ENCODE measurements at places on chromosomes 4 and X. TPM values are rescaled to one million over a fixed set of nuclear protein-coding genes. Genes with fewer than 3 reads are reported as not detected.

FRG2 gene
- not detected for total RNA-seq

DNA sequence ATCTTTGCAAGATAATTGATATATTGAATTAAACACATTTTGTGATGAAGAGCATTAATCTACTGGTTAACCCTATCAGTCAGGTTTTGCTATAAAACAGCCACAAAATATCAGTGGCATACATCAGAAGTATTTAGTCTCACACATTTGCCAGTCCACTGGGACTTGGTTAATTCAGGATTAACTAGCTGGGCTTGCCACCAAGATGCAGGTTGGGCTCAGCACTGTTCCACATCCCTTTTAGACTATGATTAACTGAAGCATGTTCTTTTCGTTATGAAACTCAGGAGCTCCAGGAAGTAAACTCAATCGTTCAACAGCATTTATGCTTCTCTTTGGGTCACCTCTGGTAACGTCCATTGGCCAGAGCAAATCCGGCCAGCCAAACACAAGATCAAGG is 538.1 kb upstream of the HS3ST1 start:
- DNase-seq: no peak

DNA sequence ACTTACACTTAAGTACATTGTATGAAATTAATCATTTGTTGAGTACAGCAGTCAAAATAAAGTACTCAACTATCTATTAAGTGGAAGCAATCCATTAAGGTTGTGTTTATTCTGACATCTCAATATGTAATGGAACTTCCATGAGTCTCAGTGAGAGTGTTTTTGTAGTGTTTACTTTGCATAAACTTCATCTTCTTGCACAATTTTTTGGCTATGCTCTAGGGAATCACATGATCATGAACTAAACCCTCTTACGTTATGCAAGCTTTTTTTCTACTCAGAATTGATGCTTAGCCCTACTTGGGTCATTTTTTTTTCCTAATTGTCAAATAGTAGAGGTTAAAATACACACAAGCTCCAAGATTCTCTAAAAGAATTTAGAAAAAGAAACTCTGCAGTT is 21.1 kb upstream of the PIGA start:
- DNase-seq: no peak

DNA sequence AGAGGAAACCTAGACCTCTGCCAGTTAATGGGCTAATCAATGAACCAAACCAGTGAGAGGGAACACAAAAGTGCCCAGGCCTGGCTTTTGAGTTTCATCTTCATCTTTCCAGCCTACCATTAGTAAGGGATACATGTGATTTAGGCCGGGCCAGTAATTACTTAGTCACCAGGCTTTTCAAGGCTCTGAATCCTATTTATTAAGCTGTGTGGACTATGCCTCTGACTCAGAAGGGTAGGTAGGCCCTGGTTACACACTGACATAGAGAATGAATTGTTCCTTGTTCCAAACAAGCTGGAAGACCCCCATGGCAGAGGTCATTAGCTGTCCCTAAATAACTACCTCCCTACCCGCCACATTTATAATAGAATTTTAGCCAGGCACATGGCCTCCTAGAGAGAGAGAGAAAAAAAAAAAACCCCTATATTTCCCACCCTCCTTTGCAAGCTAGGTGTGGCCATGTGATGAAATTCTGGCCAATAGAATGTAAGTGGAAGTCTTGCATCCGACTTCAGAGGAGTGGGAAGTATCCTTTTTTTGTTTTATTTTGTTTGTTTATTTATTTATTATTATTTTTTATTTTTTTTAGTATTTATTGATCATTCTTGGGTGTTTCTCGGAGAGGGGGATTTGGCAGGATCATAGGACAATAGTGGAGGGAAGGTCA is 112.3 kb upstream of the BCOR start:
- DNase-seq: peak; percentile 37

GRCh38 chr4:53682196-53682595 is 90.9 kb upstream of the LNX1 start:
- DNase-seq: no peak

- DNase-seq: no peak
These were observed 2029.9 kb upstream of the AGA start for GRCh38 chr4:179472164-179472563.

NDST3 gene
- total RNA-seq: 0.74 TPM

DNA sequence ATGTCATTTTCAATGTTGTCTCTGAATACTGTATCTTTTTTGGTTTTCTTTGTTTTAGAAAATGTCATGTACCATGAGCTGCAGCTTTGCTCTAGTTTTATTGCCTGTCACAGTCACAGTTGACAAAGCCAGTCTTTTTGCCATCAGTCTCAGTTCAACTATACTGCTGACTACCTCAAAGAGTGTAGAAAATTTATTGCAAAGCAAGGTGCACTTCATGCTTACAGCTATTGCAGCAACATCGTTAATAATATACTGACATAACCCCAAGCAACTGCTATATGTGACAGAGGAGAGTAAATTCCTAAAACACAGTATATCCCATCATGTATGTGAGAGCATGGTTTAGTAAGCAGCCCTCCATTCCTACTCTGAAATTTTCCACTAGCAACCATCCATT is 2022.3 kb downstream of the ARAP2 start:
- no peak for DNase-seq

DNA sequence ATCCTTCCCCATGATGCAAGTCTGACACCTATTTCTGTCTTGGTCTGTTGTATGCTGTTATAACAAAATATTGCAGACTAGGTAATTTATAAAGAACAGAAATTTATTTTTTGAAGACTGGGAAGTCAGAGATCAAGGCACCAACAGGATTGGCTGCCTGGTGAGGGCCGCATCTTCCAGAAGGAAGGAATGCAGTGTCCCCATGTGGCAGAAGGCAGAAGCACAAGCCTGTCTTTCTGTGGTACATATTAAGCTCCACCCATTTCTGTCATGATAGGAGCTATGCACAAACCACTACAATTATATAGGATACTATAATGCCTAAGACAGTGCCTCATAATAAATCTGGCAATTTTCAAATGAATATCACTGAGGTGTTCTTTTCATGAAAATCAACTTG is 502.3 kb upstream of the DIAPH2 start:
- peak; percentile 32 for DNase-seq

DNA sequence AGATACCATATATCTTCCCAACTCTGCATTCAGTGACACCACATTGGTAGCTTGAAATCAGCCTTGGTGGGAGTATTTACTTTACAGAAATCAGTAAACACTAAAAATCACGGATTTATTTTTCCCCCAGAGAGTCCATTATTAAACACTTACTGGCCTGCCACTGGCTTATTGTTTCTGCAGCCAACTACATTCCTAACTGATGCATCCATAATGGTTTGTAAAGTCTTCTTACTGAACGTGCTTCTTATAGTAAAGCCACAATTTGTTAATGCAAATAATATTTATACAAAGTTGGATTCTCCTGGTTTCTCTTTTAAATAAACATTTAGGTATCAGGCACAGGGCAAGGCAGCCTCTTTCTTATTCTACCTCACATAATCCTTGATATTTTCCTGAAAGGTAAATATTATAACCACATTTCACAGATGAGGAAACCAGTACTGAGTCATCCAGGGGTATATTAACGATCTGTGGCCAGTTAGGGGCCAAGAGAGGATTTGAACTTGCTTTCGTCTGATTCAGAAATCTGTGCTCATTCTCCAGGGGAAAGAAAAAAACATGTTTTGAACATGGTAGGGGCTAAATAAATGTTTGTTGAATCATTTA is 136.5 kb downstream of the RAB28 start:
- DNase-seq: no peak

DNA sequence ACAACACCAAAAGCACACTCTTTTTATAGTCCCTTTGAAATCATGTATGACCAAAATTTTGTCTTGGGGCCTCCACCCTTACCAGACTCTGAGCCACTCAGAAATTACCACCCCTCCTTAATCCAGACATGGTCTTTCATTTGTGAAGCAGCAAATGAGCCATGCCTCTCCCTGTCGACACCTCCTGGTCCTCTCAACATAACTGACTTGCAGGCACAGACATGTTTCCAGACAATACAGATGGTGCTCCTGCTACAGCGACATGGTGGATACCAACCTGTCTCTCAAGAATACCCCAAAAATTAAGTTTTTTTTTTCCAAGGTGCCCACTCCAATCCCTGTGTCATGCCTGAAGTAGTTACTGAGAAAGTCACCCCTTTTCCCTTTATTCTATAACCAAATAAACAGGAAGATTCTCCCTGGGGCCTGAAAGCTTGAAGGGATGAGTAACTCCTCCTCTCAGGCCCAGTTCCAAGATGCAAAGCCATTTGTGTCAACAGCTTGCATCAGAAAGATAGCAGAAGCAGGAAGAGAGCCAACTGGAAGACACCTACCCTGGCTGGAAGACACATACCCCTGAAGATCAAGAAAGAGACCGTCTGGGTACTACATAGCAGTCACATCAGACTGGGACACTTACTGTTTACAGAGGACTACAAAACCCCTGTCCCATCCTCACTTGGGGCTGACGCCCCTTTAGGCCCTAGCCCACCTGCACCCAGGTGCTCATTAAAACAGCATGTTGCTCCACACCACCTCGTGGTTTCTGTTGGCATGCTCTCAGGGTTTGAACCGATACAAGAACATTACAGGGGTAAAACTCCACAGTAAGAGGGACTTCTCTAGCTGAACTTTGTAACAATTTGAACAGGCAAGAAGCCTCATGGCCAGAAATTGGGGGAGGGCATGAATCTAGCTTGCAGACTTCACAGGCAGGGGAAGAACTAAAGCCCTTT is 5.5 kb upstream of the UGT2B17 start:
- DNase-seq: no peak

JCHAIN gene
- not detected for total RNA-seq

DNA sequence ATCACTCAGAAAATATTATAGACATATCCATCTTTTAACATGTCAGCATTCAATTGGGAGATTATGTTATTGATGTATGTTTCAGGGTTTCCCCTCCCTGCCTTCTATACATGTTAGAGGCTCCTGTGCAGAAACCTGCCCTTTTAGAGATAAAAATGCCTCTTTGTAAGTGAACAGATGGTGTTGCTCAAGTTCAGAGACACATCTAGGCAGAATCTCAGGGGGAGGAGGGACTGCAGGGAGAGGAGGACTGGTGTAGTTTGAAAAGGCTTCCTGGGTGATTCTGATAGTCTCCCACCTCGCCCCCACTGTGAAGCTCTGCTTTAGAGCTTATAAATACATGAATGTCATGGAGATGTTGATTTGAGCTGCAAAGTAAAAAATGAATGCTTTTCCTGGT is 12.0 kb upstream of the UNC5C start:
- DNase-seq: no peak

DNA sequence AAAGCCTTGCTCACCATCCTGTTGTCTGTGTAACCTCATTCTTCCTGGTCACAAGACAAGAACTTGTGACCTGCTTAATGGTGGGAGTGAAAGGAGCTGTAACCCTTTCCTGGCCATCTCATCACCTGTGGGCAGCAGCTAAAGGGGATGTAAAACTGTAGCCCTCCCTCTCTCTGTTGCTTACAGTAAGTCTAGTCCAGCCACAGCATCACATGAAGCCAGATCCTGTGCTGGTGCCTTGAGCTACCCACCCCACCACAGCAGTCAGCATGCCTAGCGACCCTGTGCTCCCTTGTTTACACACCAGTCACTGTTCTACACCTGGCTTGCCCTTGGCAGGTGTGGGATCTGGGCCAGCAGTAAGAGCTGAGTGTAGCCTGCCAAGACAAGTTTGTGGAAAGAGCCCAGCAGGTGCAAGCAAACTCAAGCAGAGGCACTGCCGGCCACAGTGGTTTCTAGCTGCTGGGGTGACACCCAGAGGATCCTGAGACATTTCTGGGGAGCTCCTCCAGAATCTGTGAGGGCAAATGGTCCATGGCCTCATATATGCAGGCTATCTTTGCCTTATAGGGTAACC is 41.0 kb downstream of the UGT2B28 start:
- no peak for DNase-seq

ARX gene
- 0.03 TPM for total RNA-seq

- no peak for DNase-seq
These were observed 20.7 kb upstream of the MAB21L2 start for GRCh38 chr4:150561143-150561737.

- DNase-seq: no peak
These were observed 192.7 kb downstream of the SPRY1 start for GRCh38 chr4:123589301-123589700.

DNA sequence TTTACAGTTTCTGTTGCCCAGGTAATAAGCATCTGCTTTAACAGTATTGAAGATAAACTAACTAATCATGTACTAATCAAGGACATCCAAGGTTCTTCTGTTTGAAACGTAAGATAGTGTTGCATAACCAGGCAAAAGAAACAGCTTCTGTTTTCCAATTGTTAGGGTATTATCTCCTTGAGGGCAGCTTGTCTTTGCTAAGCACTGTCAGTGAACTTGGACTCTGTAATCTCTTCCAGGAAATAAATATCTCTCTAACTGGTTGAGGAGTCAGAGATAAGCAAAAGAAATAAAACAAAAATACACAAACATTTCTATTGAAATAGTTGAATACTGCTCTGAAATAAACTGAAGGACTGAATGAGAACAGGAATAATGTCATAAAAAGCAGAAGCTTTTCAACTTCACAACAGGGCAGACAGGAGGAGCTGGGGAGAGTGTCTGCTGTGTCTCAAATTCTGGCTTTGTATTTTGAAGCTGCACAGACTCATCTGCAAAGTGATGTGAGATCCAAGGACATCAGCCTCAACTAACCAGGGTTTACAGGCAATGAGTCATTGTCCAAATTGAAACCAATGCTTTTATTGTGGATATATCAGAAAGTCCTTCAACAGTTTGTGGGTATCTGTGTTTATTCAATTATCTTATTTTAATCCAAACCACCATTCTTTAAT is 1253.0 kb upstream of the PCDH7 start:
- DNase-seq: no peak

VGLL1 gene
- not detected for total RNA-seq

All from A172 (cell line).